ENCODE measurements at places on chromosomes 5 and 9.

- no peak for DNase-seq
These were observed 425.5 kb upstream of the RIOK2 start for GRCh38 chr5:97608501-97608900.

GRCh38 chr5:168312606-168313295 lies 21.3 kb downstream of the WWC1 start:
- no peak for DNase-seq

- DNase-seq = no peak
These were observed 53.3 kb downstream of the NREP start for GRCh38 chr5:111703662-111704061.

DNA sequence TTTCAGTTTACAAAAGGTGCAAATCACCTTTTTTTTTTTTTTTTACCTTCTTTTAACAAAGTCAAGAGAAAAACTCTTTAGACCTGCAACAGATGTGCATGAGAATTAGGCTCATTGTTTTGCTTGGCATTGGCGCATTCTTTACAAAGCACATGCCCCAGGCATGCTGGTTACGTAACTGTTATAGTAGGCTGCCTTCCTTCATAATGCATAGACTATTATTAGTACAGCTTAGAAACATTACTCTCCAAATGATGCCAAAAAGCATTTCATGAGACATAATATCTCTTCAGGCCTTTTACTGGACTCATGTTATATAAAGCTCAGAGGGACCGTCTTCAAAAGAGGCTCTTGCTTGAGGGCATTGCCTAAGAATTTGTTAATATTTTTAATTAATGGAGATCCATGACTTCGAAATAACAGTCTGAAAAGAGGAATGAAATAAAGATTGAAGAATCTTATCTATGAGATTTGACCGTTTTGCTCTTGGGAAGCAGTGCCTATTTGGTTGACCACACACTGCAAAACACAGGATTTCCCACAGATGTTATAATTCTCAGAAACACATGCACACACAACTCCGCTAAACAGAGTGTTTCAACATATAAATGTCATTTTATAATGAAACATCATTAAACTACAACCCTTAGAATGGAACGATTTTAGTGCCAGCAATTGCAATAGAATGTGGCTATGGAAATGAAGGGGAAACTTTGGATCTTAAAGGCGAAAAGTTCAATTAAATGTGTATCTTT lies 478.7 kb downstream of the PRR16 start:
- DNase-seq = no peak

DNA sequence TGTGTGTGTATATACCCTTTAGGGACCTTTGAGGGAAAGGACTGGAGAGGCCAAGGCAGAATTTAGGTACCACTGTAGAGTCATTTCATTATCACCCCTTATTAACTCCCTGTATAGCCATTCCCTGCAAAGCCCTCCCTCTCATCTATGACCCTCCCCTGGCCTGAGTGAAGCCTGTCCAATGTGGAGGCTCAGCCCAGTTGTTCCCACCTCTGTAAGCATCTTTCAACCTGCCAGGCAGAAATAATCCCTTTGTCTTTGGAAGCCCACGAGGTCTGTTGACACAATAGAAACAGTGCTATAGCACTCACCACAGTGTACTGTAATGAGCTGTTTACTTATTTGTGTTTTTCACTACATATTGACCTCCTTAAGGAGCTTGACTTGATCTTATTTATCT lies 88.5 kb upstream of the SEMA6A start:
- no peak for DNase-seq

- no peak for DNase-seq
These were observed 13.2 kb upstream of the AUH start for GRCh38 chr9:91374939-91375338.

- DNase-seq = no peak
These were observed 12.5 kb upstream of the MAMDC2 start for GRCh38 chr9:70031141-70031545.

DNA sequence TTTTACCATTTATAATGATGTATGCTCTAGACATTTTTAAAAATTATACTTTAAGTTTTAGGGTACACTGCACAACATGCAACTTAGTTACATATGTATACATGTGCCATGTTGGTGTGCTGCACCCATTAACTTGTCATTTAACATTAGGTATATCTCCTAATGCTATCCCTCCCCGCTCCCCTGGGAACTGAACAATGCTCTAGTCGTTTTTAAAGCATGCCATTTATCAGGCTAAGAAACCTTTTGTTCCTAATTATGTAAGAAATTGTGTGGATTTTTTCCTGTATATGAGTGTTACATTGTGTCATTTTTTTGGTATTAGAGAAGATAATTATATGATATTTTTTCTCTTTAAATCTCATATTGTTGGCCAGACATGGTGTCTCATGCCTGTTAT lies 72.8 kb upstream of the SGCD start:
- DNase-seq = no peak

DNA sequence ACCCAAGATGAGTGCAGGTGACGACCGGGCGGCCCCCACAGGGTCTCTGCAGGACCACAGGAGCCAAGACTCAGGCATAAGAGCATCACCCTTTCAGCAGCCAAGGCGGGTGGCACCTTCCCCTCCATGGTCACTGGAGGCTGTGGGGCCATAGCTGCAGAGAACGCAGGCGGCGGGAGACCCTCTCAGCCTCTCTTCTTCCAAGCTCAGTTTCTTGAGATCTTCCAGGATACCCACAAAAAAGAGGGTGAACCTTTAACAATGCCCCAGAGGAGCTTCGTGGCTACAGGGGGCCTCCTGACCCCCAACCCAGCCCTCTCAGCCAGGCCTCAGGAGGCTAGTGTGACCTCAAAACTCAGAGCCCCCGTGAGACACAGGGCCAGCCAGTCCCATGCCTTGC lies 5.8 kb upstream of the TBC1D9B start:
- DNase-seq = peak; percentile 56

DNA sequence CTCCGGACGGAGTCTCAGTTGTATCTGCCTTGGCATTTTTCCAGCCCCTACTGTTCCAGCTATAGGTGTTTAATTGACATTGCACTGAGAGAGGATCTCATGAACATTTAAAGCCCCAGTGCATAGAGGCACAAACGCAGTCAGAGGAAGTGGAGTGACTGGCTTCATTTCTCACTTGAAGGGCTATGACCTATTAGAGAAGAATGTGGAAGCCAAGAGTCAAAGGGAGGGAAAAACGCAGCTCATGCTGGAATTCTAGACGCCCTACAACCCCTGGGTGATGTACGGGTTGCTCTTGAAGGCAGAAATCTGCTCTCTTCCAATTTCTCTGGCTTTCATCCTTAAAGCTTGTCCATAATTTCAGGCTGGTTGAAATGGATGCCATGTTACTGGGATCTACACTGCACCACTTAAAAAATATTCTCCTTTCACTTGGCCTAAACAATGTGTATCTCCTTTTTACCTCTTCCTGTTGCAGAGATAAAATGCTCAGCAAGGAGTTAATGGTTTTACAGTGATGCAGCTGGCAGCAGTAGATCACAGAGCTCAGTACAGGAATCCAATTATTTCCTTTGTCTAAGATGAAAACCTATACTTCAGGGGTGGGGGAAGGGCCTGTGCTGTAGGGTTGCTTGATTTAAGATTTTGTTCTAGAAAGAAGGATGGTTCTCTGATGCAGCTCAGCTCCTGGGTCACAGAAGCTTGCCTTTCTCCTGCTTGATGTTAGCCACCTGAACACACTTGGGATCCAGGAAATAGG lies 61.8 kb upstream of the MAMDC2 start:
- DNase-seq = no peak

DNA sequence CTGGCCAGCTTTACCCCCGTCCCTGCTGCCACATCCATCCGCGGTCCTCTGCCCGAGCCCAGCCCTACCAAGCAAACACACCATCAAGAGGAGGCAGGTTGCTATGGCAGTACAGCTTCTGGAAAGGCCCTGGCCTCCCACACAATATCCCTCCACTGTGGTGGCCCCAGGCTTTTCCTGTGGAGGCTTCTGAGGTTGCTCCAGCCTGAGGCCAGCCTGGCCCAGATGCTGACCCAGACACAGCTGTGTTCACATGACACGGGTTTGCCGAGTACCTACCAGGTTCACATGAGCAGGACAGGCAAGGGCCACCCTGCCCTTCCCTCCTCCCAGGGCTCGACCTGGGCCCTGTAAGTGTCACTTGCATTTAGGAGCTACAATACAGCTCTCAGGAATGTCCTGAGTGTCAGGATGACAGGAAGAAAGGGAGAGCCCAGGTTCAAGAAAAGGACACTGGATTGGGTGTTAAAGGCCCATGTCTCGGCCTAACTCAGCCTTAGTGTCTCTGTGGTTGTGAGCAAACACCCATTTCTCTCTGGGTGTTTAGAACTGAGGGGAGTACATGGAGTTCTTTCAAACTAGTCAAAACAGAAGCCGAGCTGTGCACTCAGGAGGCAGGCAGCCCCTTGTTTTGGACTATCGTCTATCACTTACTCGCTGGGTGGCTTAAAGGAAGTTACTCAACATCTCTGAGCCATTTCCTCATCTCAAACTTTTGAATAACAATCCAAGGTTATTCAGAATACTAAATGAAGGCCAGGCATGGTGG lies 40.2 kb downstream of the NAIF1 start:
- DNase-seq = no peak

DNA sequence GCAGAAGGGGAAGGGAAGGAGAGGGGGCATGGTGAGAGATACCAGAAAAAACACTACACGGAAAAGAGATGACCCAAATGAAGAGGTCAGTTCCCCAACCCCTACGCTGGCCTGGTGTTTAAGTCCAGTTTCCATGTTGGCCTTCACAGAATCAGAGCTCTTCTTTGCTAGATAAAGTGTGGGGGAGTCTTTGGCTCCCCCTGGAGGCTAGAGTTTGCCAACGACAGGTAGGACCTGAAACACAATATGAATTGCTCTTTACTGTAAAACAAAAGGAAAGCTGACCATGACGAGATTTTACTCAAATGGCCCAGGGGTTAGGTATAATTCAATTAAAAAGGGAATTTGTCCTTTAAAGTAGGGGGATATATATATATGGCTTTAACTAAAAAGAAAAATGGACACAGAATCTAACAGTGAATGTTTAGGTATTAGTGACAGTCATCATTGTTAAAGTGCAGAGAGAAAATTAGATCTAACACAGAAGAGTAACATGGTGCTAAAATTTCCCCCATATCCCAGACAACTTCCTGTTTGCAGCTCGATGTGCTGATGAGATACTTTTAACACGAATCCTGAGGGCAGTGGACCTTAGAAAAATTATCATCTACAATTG lies 92.0 kb downstream of the SV2C start:
- no peak for DNase-seq

GRCh38 chr5:172904643-172905345 lies 54.4 kb upstream of the RPL26L1 start:
- DNase-seq = peak; percentile 83

- no peak for DNase-seq
These were observed 124.5 kb downstream of the BARX1 start for GRCh38 chr9:93830606-93831005.

DNA sequence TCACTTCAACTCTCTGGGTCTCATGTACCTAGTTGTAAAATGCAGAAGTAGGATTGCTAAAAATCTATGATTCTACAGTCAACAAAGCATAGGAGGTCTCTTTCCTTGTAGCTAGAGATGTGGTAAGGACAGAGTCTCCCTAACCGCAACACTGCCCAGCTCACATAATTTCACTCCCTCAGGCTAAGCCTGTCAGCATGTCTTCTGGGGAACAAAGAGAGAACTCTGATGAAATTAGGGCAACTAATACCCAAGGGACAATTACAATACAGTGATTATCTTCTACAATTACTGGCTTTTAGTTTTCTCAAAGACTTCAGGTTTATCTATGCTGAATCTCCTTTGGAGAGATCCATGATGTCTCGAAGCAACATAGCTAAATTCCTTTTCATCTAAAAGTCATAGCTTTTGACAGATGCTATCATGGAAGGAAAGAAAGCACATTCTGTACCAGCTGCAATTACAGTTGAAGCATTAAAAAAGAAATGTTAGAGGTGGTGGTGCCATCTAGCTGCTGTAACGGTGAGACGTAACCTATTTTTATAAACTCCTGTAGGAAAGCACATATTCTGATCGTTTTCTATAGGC lies 141.1 kb upstream of the TARS1 start:
- DNase-seq = no peak

DNA sequence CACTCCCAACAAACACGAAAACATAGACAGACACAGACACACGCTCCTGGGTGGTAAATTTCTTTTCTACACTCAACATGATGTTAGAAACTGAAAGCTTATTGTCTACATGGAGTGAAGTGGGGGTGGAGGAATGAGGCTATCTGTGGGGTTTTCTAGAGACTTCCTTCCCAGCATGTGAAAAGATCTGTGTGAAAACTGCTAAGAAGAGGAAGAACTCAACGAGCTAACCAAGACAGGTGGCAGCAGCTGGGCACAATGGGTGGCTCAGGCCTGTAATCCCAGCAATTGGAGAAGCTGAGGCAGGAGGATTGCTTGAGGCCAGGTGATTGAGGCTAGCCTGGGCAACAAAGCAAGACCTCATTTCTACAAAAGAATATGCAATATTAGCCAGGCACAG lies 7.6 kb downstream of the FYB1 start:
- no peak for DNase-seq

GRCh38 chr5:135308752-135309151 lies 90.3 kb downstream of the MACROH2A1 start:
- no peak for DNase-seq

GRCh38 chr9:92686954-92687353 lies 17.0 kb upstream of the IPPK start:
- no peak for DNase-seq

DNA sequence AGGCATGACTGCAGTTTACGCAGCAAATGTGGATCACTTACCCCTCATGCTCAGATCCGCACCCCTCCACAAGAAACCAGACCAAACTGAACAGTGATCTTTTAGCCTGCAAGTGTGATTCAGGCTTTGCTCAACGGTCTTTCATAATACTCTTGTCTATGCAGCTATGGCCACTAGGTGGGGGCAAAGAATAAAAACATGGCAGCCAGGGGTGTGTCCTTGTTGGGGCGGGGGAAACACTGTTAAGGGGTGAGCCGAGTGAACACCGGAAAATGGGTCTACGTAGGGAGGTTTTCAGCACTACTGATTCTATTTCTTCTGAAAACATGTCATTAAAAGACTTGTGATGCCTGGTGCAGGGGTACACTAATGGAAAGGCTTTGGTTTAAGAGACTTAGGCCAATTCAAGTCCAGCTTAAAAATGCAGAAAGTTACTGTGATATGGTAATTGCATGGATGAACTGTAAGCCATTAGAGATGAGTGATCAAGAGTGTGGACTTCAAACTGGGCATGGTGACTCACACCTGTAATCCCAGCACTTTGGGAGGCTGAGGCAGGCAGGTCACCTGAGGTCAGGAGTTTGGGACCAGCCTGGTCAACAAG lies 49.9 kb upstream of the GPR151 start:
- no peak for DNase-seq

GRCh38 chr5:97980291-97980690 lies 793.2 kb upstream of the RGMB start:
- no peak for DNase-seq

- DNase-seq = no peak
These were observed 19.1 kb upstream of the SNX2 start for GRCh38 chr5:122755783-122756182.

GRCh38 chr9:37960631-37961030 lies 56.7 kb upstream of the SLC25A51 start:
- no peak for DNase-seq

GRCh38 chr9:121782514-121783110 lies 131.2 kb downstream of the DAB2IP start:
- DNase-seq = no peak
